Hair follicle dermal papilla cell (primary cell): ENCODE measurements at places on chromosomes 2 and 18. TPM values are rescaled to one million over a fixed set of nuclear protein-coding genes. Genes with fewer than 3 reads are reported as not detected.

The RSAD2 gene
- total RNA-seq = 3.3 and 5.0 TPM in 2 replicates

The IL1RN gene
- total RNA-seq = 0.16 and 0.61 TPM in 2 replicates

The STEAP3 gene
- 45.4 and 60.0 TPM in 2 replicates for total RNA-seq

The CRYBA2 gene
- total RNA-seq = not detected in 2 replicates

The CAPN13 gene
- total RNA-seq = not detected in 2 replicates
